PC-3 (cell line): ENCODE measurements at places on chromosomes 3 and 15. TPM values are rescaled to one million over a fixed set of nuclear protein-coding genes. Genes with fewer than 3 reads are reported as not detected.
A peak's percentile ranks its signal among the peaks of the same experiment; 100 is the strongest.

The KIF23 gene
- 77.3 and 87.0 TPM in 2 replicates for total RNA-seq

DNA sequence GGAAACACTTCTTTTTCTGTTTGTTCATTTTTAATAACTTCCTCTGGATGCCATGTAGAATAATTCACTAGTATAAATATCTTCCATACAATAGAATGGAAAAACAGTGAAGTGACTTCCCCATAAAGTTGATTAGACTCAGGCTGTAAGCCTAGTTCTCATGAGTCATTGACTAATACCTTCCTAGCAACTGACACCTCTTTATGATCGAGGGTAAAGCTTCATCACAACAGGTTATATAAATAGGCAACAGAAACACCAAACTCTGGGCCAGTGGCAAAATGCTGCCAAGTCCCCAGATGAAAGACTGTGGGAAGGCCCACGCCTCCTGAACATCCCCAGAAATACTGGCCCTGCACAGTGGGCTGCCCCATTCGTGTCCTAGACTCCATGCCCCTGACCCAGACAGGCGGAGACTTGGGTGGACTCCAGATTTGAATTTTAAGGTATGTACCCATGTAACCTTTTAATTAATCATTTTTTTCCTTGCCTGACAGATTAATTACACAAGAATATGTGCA is 71.3 kb upstream of the TBC1D23 start:
- no peak for DNase-seq

- peak; percentile 77 for DNase-seq
These were observed 50.1 kb downstream of the SETD2 start for GRCh38 chr3:47113669-47114365.

- DNase-seq = no peak
These were observed 143.0 kb upstream of the PRR23C start for GRCh38 chr3:139187648-139188047.

GRCh38 chr3:36178018-36178417 is 202.3 kb upstream of the STAC start:
- no peak for DNase-seq

- no peak for DNase-seq
These were observed 45.0 kb downstream of the ZMAT3 start for GRCh38 chr3:179026636-179027035.

The C2CD4A gene
- total RNA-seq = 0.11 and 0.52 TPM in 2 replicates

- no peak for DNase-seq
These were observed 121.2 kb downstream of the FOXB1 start for GRCh38 chr15:60125334-60125733.

The COX17 gene
- total RNA-seq = 102 and 159 TPM in 2 replicates

DNA sequence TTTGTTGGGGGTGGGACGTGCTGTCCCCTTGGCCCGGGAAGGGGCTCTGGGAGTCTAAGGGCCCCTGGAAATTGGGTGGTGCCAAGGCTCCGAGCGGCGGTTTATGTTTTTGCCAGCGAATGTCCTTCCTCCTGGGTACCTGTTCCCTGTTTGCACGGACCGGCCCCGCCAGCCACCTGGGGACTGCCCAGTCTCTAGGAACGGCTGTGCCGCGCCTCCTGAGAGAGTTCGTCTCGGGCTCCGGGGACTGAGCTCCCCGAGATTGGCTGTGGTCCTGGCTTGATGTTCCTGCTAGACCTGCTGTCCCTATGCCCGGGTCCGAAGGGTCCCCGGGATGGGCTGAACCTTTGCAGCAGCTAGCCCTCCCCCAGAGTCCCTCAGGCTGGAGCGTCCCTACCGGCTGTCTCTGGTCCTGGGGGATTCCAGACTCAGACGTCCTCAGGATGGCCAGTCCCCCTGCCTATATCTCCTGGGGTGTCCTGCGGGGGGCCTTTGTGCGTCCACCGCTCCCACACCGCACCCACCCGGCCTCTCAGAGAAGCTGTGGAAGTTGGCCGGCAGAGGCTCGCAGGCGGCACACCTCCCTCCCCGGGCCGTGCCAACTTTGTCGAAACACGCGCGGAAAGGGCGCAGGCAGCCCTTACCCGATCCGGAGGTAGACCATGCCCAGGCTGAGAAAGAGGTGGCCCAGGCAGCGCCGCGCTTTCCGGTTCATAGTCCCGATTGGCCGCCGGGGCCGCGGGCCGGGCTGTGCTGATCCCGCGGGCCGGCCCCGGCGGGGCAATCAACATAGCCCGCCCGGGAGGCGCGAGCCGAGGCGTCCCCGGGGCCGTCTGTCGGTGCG is 547 bp downstream of the WNT7A start:
- peak; percentile 45 for DNase-seq

- DNase-seq = no peak
These were observed 29.5 kb downstream of the ATOSA start for GRCh38 chr15:52649686-52650085.

DNA sequence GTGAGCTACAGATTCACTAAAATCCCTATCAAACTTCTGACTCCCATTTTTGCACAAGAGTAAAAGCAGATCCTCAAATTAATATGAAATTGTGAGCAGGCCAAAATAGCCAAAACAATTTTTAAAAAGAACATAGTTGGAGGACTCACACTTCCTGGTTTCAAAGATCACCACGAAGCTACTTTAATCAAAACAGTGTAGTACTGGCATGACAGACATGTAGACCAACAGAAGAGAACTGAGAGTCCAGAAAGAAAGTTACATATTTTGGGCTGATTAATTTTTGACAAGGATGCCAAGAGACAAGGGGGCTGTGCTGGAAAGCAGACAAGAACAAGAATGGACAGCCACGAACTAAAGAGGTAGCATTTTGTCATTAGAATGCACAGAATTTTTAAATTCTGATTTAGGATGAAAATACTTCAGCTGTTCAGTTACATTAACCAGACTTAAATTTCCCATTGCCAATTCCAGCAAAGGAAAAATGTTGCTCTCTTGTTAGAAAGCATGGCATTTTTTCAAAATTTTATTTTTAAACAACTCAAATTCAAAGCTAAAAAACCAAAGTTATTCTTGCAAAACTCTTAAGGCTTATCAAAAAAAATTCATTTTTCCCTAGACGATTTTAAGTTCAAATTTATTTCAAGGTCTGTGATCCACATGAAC is 14.0 kb downstream of the RYK start:
- no peak for DNase-seq

The TMEM40 gene
- total RNA-seq = 7.5 and 10.4 TPM in 2 replicates

The ADAMTSL3 gene
- total RNA-seq = 7.9 and 10.9 TPM in 2 replicates

The TMCO5A gene
- not detected in 2 replicates for total RNA-seq

DNA sequence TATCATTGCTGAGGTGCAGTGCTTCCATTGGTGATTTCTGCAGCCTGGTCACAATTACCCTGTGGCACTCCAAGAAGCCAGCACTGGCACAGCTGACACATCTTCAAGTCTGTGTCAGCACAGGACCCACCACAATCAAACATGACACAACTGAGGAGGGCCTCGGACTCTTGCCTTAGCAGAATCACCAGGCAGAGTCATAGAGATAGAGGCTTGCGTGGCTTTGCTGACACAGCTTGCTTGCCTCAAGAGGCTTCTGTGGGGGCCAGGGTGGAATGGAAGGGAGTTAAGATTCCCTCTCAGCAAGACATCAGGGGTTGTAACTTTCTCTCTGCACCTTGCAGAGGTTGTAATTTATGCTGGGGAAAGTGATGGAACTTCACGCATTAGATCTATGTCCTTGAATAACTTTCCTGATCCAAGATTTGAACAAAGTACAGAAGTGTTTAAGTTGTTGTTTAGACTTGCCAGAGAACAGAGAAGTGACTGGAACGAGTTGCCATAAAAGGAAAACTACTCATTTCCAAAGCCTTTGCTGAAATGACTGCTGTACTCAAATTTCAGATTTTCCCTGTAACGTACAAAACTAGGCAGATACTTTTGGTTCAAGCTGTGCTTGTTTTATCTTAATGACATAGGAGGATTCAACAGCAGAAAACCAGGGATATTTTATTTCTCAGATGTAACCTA is 170.7 kb downstream of the DIPK2A start:
- DNase-seq = no peak

- DNase-seq = no peak
These were observed 20.8 kb upstream of the NXPE3 start for GRCh38 chr3:101758224-101758623.

DNA sequence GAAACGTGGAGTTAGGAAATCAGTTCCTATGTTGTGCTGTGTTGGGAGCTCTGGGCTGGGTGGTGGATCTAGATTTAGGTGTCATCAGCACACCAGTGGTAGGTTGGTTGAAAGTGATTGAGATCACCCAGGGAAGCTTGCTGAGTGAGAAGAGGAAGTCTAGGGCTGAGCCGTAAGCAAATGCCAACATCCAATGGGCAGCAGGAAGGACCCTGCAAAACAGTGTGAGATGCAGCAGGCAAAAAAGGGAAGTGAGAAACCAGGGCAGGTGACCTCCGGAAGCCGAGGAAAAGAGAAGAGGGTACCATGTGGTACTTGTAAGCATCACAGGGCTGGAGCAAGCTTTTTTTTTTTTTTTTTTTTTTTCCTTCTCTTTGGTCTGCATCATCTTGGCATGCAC is 15.9 kb upstream of the COPG1 start:
- no peak for DNase-seq

The SLC28A1 gene
- total RNA-seq = 0.58 and 1.1 TPM in 2 replicates

The CISH gene
- 1.6 and 2.3 TPM in 2 replicates for total RNA-seq

The ZNF385D gene
- 2.9 and 5.9 TPM in 2 replicates for total RNA-seq

DNA sequence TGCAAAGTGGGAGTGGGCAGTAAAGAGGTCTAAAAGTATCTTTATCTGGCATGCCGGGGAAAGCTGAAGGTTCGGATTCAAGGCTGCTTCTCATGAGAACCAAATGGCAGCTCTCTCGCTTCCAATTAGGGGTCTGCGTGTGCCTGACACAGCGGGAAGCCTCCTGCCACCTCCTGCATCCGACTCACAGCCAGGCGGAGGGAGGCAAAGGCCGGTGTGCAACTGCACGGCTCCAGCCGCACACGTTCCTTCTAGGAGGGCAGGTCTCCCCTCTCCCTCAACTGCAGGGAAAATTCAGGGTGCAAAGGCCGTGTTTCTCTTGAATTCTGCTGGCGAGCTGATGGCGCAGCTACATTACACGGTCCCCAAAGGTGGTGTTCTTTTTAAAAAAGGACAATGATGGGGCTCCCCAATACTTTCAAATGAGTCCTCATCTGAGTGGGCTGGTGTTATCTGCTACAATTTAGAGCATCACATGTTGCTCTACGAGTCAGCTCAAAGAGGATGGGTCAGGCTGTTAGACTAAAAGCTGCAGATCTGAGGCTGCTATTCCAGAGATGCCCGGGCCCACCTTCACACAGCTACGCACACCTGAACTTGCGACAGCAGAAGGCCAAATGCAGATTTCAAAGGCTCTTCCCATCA is 226.6 kb downstream of the ADAMTS17 start:
- no peak for DNase-seq

- DNase-seq = no peak
These were observed 18.0 kb downstream of the ZDHHC19 start for GRCh38 chr3:196193133-196193735.

The CERS3 gene
- 0.11 TPM in 1 of 2 replicates, not detected in the other for total RNA-seq

The ALDH1A2 gene
- total RNA-seq = 0.22 and 2.2 TPM in 2 replicates

DNA sequence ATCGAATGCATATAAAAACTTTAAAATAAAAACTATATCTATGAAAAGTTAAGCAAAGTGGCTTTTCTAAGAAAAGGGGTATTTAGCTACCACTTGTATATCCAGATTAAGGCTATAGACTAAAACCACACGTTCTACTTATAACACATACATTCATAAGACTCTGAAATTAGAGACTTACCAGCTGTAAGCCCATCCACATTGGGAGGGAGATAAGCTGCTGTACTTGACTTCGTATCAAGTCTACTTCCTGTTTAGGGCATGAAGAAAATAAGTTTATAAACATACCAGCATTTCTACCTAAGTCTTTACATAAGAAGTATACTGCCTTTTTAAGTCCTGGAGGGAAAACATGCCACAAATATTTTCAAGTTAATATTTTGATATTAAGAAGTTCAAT is 27.7 kb downstream of the AQR start:
- DNase-seq = no peak

DNA sequence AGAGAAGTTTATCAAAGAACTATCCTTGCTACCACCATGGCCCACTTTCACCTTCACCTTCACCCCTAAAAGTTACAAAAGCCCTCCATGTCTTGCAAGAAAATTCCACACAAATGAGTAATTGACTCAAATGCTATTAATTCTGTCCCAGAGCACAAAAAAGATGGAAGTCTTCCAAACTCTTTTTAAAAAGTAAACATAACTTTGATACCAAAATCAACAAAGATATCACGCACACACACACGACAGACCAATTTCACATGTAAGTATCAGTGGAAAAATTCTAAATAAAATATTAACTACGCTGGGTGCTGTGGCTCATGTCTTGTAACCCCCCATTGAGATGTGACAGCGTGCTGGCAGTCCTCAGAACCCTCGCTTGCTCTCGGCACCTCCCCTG is 1.1 kb upstream of the MCCC1 start:
- peak; percentile 93 for DNase-seq

- peak; percentile 35 for DNase-seq
These were observed 20.3 kb downstream of the CSRNP1 start for GRCh38 chr3:39133093-39133490.

DNA sequence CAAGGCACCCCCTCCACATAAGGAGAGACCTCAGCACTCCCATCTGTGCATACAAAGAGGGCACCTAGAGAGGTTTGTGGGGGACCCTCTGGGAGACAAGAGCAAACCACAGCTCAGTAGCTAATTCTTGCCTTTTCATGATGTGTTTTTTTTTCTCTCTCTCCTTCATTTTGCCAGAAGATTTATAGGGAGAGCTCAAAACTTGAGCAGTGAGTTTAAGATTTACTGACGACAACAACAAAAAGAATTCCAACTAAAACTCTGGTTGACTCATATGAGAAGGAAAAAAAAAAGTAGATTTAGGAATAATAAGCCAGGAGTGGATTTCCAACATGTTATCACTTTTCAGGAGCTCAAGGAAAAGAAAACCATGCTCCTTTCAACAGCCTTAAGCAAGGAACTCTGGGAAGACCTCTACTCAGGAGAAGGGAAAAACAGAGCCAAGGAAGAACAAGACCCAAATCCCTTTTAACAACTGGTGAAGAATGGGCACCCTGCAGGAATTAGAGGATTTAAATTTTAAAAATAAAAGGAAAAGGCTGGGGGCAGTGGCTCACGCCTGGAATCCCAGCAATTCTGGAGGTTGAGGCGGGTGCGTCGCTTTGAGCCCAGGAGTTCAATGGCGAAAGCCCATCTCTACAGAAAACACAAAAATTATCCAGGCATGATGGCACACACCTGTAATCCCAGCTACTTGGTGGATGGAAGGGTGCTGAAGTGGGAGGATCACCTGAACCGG is 58.2 kb upstream of the RAD18 start:
- no peak for DNase-seq
